ENCODE measurements at places on chromosomes 7 and 10.

GRCh38 chr7:18864967-18865366 lies 252.5 kb downstream of the TWIST1 start:
- no peak for DNase-seq

DNA sequence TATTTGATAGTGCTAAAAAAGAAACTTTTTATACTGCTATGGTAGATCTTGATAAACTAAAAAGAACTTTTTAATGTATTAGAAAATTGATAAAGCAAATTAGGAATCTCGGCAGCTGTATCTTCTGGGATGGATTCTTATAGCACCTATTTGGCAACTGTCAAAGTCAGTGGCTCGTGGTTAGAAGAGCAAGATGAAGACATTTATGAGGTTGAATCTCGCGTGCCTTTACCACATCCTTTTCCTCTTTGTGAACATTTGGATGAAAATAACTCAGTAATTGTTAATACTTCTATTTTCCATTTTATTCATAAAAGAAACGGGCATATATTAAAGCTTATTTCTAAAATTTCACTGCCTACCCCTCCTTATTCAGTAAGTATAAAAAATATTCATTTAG lies 76.2 kb downstream of the CYP51A1 start:
- DNase-seq: no peak

GRCh38 chr10:70458329-70459060 lies 17.0 kb upstream of the NODAL start:
- no peak for DNase-seq

DNA sequence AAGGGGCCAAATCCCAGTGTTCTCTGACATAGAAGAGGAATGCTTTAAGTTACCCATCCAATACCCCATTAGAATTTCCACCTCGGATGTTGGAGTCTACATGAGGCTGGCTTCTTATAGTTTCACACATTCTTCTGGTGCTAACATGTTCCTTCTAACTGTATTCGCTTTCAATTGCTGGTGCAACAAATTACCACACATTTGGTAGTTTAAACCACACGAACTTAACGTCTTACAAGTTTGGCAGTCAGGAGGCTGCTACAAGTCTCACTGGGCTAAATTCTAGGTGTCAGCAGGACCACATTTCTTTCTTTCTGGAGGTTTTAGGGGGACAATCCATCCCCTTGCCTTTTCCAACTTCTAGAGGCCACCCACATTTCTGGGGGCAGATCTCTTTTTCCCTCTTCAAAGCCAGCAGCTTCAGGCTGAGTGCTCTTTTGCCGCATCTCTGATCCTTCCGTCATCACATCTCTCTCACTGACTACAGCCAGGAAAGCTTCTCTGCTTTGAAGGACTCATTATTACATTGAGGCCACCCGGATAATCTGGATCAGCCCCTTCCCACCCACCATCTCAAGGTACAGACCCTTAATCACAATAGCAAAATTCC lies 5.1 kb upstream of the MACC1 start:
- DNase-seq: no peak

DNA sequence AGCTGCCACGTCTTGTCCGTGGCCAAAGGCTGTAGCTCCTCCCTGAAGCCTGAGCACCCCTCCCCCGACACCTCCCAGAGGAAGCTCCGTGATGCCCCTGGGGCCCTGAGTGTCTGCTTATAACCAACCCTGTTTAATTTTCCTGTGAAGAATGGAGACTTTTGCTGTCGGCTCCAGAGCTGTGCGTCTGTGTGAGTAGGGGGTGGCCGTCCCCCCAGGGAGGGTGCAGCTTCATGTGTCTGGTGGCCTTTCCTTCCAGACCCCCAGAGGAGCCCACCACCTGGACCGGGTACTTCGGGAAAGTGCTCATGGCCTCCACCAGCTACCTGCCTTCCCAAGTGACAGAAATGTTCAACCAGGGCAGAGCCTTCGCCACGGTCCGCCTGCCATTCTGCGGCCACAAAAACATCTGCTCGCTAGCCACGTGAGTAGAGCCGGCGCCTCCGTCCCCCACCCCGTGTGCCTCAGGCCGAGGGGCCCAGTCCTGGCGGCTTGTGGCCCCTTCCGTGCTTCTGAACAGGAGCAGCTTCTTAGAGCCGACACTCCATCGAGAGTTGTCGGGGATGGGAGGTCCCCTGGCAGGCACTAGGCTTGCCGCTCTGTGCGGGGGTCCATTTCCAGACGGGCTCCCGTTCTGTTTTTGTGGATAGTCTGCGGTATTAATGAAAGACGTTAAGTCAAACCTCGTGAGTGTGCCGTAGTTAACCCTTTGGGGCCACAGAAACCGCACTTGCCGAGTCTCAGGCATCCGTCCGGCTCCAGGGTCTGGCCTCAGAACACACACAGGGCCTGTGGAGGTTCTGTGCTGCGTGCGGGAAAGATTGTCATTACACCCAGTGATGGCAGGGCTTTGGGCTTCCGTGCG lies 37.1 kb downstream of the WIPI2 start:
- DNase-seq: no peak

DNA sequence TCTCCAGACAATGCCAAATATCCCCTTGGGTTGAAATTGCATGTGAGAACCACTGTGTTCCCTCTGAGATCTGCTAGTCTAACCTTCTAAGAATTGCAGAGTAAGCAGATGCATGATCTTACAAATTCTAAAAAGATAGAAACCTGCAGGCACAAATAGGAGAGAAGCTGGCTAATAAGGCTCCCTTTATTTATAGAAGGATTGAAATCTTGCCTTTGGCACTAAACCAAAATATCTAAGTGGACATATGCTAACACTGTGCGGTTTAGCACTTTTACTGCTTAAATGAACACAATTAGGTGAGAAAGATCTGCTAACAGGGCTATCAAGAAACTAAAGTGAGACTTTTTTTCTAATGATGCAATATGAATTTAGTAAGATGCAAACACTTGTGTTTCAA lies 225.5 kb downstream of the DOCK4 start:
- DNase-seq: no peak

DNA sequence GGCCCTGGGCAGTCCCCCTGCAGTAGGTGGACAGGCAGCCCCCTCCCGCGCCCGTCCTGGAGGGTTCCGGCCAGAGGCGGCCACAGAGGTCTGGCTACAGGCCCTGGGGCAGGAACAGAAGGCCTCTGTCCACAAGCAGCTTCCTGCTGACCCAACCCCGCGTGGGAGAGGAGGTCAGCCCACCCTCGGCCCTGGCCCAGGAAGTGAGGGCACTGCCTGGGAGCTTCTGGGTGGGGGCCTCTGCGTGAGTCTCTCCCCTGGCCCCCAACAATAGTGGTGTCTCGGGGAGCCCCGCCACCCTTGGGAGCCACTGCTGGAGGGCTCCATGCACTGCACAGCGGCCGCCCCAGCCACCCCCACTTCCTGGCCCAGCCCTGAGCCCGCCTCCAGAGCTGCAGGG lies 4.7 kb downstream of the MICALL2 start:
- no peak for DNase-seq

DNA sequence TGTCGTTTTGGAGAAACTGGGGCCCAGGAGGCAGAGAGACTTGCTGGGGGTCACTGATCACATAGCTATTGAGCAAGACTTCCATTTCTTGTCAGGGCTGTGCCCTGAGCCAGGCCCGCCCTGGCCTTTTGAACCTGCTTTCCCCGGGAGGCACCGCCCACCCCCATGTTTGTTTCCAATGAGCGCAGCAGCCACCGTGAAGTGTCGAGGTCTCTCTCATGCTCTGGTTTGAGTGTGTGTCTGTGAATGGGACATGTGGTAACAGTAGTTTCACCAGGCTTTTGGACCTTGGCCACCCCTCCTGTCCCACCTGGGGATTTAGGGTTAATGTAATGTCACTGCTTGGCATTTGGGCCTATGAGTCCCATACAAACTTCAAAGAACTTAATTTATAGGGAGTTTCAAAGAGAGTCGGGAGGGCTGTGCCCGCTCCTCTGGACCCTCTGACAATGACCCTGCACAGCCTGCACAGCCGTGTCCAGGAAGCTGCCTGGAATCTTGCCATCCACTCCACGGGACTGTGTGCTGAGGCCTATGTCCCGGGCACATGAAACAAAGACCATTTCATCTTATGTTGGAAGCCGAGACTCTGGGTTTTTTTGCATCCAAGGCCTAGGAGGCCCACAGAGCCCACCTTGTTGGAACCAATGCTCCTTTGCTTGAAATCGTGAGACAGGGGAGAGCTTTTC lies 6.3 kb downstream of the PRF1 start:
- no peak for DNase-seq

- no peak for DNase-seq
These were observed 70.0 kb upstream of the PAPSS2 start for GRCh38 chr10:87589645-87590051.

GRCh38 chr10:29830531-29831512 lies 196.1 kb upstream of the SVIL start:
- DNase-seq: no peak

DNA sequence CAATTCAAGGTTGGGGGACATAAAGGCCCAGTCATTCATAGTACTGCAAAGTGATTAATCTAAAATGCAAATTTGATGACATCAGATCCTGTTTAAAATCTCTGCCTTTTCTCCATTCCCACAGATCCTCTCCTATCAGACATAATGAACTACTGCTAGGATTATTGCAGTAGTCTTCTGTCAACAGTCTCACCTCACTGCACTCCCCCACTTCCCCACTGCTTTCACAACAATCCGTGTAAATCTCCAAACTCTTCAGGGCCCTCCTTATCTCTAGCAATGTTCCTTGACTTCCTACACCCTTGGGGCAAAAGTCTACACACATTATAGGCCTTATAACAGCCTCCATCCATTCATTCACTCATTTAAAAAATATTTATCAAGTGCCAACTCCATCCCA lies 112.4 kb downstream of the KBTBD2 start:
- no peak for DNase-seq

GRCh38 chr10:46291817-46292572 lies 5.2 kb downstream of the ANTXRL start:
- no peak for DNase-seq

- no peak for DNase-seq
These were observed 216.2 kb downstream of the KIAA1217 start for GRCh38 chr10:24425151-24425550.

DNA sequence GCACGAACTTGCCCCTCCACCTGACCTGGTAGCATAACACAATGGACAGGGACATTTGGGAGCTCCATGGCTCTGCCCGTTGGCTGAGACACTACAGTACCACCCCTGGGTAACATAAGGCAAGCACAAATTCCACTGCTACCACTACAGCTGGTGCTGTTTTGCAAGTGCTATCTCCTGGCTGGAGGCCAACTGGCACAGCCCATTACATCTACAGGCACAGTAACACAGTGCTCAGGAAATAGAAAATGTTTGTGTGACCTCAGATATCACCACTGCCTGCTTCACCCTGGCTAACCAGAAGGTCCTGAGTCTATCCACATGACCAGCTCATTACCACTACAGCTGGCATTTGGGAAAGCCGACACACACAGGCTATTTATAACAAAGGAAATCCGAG lies 631.1 kb upstream of the MBL2 start:
- DNase-seq: no peak

- no peak for DNase-seq
These were observed 90.9 kb downstream of the POLR1F start for GRCh38 chr7:19617901-19618300.

DNA sequence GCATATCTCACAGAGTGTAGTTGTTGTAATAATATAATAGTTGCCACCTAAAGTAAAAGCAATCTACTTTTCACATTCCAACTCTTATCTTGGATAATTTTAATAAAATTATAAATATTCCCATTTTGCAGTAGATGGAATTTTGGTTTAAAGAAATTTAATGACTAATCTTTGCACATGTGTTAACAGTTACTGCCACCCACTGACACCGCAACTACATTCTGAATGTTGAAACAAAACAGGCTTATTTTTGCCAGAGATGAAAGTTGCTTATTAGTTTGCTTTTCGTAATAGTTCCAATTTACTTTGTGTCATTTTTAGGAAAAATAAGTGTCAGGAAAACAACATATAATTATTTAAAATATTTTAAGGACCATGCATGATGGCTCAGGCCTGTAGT lies 557.5 kb upstream of the PCDH15 start:
- DNase-seq: no peak

GRCh38 chr10:3791974-3792633 lies 7.1 kb upstream of the KLF6 start:
- no peak for DNase-seq

DNA sequence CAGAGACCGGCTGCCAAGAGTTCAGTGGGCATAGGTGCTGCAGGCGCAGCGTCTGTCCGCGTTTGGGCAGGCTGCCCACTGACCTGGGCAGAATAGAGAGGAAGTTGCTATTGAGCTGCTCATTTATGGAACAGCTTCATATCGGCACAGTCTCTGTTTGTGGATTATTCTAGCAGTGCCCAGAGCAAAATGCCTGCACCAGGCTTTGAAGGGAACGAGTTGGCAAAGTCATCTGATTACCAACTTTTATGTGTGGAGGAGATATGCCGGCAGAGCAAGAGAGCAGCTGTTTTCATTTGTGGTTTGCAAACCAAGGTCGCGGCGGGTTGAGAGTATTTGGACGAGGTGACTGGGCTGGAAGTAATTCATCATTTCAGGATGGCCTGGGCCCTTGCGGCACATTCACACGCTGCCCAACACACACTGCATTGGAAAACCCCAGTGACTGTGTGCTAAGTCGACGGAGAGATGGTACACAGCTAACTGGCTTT lies 228.5 kb downstream of the TCERG1L start:
- DNase-seq: no peak

DNA sequence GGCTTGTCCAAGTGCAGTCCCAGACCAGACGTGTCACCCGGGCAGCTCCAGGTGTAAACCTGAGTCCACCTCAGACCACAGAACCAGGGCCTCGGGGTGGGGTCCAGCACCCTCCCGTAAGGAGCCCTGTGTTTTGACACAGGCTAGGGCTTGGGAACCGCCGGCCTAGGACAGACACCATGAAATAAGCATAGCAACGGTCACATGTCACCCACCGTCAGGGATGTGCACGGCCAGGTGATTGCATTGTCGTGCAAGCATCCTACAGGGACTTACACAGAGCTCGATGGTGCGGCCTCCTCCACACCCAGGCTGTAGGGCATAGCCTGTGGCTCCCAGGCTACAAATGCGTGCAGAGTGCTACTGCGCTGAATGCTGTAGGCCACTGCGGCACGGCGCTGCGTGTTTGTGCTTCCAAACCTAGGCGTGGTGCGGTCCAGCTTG lies 10.6 kb downstream of the ZFAND2A start:
- DNase-seq: no peak

DNA sequence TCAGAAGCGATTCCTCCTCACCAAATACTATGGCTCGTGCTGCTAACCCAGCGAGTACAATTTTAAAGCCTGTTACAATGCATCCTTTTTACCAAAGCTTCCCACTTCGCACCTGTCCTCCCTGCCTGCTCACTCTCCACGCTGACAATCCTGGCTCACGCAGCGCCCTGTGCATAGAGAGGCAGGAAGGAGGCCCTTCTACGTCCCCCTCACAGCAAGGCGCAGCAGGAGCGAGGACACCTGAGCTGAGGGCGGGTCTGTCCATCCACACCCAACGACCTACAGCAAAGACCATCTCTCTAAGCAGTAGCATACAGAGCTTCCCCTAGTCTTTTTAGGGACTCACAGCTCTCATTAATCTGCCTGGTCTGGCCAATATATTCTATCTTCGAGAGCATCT lies 46.0 kb downstream of the MKI67 start:
- DNase-seq: no peak

GRCh38 chr7:31122649-31123058 lies 70.5 kb downstream of the ADCYAP1R1 start:
- no peak for DNase-seq

GRCh38 chr7:154259396-154259795 lies 207.2 kb downstream of the DPP6 start:
- no peak for DNase-seq
